ENCODE measurements at places on chromosomes 1 and 21.

GRCh38 chr1:86231076-86231475, 74.5 kb upstream of the COL24A1 start:
- ATAC-seq = no peak

- ATAC-seq = peak; percentile 79
Observed at GRCh38 chr1:37682334-37682987, 9.9 kb upstream of the CDCA8 start.

- ATAC-seq = no peak
Observed at GRCh38 chr1:211603713-211604112, 24.8 kb upstream of the SLC30A1 start.

- ATAC-seq = no peak
Observed at GRCh38 chr1:190353538-190354101, 124.0 kb downstream of the BRINP3 start.

DNA sequence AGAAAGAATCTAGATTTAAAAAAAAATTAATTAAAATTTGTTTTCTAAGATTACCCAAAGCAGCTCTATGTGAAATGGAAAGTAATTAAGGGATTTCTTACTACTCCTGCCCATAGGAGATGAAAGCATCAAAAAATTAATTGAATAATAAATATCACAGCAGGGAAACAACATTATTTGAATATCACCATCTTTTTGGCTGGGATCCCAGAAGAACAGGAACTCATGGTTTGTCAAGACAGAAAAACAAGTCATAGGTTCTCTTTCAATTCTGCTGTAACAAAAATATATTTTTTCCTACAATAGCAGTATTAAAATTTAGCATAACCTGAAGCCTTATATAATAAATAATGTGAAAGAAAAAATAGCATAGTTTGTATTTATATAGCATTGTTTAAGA, 1713.4 kb downstream of the NCAM2 start:
- ATAC-seq = no peak

- ATAC-seq = no peak
Observed at GRCh38 chr1:113930499-113931161, 1.5 kb downstream of the HIPK1 start.

GRCh38 chr1:221442056-221442455, 299.8 kb downstream of the DUSP10 start:
- ATAC-seq = no peak

DNA sequence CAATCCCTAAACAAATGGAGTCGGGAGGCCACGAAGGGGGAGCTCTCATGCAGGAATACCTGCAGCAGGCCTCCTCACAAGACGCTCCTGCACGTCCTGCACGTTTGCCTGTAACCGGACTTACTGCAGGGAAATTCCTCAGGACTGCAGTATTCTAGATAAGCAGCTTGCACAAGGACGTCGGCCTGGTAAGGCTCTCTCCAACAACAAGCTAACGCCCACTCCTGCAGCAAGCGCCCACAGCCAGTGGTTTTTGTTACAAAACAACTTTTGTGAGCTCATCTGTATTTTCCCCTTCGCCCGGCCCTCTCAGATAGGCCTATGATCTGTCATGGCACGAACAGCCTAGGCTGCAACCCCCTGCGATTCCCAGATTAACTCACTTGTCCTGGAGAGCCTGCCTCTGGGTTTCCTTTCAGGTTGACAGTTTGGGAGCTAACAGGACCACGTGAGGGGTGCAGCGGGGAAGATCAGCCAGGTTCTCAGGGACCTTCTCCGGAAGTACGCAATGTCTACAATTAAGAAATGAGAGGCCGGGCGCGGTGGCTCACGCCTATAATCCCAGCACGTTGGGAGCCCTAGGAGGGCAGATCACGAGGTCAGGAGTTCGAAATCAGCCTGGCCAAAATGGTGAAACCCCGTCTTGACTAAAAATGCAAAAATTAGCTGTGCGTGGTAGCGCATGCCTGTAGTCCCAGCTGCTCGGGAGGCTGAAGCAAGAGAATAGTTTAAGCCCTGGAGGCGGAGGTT, 921 bp upstream of the MIB2 start:
- peak; percentile 14 for ATAC-seq

DNA sequence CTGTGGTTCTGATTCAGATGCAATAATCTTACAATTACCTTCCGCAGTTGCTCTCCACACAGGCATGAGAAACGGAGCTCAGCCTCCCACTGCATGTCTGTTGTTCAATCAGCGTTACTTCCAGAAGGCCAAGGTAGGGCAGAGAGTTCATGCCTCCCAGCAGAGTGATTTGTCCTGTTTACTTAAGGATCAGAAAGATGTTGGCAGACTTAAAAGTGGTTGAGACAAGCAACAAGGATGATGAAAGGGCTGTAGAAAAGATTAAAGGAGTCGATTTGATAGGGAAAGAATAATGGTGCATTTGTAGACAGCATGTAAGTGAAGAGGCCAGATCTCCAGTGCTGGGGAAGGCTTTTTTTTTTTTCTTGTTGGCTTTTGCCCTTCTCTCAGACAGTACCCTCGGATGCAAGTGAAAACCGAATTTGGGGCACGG, 26.6 kb downstream of the ARMH1 start:
- peak; percentile 85 for ATAC-seq

- ATAC-seq = peak; percentile 40
Observed at GRCh38 chr1:153962088-153963029, 978 bp downstream of the SLC39A1 start.

DNA sequence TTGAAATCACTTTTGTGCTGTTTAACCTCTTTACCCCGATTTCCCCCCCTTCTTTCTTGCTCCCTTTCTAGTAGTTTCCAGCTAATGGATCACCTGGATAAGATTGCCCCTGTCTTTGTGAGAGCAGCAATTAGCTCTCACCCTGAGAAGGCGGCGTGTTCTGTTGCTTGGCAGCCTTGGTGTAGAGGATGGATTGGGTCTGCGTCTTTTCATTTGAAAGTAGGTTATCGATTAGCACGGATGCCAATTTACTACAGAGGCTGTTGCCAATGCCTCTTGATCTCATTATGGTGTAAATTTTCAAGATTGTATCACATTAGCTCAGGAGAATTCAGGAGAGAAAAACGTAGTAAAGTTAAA, 26.4 kb downstream of the KIF26B start:
- no peak for ATAC-seq

GRCh38 chr1:234302354-234302962, 70.8 kb upstream of the COA6 start:
- no peak for ATAC-seq

- ATAC-seq = no peak
Observed at GRCh38 chr21:42350927-42351426, at the start of gene TFF2. Gene TFF2, minus strand, starts transcription at chr21:42350994. Its CDS starts 37 bp downstream, at chr21:42350957.

- ATAC-seq = no peak
Observed at GRCh38 chr21:44443891-44444285, 11.4 kb upstream of the LRRC3 start.

DNA sequence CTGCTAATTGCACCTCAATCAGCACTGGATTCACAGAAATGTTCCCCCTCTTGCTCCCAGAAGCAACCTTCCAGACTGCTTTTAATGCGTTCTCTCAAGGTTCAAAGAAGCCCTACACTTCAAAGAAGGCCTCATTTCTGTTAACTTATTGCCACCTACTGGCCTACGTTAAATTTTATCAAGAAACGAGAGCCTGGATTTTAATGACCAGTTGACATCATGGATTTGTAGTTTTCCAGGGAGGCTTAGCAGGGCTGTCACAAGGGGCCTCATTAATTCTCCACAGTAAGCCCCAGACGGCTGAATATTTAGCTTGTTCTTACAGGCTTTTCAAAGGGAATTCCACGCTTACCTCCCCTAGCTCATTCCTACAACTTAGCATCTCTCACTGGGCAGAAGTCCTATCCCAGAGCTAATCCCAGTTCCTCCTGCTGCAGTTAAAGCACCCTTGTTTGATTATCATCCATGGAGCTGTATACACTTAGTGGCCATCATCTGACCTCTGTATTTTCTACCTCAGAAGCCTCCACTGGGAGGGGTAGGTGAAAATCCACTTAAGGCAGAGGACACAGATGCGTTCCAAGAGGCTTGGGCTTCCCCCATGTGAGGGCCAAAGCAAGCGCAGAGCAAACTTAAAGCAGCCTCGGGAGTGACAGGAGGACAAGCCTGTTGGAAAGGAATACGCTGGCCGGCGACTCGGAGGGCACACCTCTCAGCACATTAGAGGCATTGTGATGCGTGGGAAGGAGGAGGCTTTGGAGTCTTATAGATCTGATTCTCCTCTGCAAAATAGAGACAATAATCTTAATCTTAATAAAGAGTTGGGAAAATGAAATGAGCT, 32.2 kb upstream of the CYP4X1 start:
- peak; percentile 46 for ATAC-seq

GRCh38 chr1:10638559-10639005, 157.9 kb downstream of the CASZ1 start:
- ATAC-seq = no peak

GRCh38 chr1:220750131-220750515, 2.0 kb downstream of the MTARC2 start:
- ATAC-seq = no peak

DNA sequence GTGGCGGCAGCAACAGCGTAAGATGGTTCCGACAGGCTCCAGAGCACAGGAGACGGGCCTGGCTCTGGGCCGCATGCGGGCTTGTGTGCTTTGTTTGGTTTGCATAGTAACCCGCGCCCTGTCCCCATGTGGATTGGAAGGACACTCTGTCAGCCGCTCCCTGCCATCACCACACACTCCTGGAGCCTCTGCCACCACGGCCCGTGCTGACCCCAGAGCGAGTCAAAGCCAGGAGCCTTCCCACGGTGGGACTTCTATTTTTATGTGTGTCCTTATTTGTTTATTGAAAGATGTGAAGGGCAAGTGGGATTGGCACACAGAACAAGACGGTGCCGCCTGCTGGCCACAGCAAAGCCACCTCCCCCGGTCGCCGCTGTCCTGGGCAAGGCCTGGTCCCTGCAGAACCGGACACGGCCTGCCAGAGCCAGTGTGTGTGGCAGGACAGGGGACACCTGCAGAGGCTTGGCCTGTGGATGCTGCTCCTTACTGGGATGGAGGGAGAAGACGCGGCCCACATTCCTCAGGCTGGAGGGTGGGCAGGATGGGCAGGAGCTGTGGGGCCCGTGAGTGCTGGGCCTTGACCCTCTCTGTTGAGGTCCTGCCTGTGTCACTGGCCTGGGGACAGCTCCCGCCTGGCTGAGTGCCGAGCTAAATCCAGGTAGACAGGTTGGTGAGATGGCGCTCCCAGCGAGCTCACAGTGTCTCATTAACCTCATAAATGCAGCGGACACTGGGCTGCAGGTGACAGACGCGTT, 64.4 kb downstream of the AGPAT3 start:
- peak; percentile 1 for ATAC-seq

DNA sequence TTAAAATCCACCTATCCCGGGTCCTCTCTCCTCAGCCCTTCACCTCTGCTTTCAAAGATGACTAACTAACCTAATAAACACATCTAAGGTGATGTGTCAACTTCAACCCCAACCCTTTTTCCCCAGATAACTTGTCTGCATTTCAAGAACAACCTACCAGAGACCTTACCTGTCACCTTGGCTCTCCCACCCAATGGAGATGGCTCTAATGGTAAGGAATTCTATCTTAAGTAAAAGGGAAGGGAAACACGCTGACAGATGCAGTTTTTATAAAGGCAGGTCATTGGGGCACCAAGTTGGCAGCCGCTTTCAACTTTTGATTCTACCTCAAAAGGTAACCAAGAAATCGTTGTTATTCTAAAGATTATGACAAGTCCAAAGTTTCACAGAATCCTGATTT, 37.6 kb downstream of the MRPL39 start:
- ATAC-seq = no peak

GRCh38 chr1:16138772-16139221, 17.1 kb downstream of the EPHA2 start:
- ATAC-seq = peak; percentile 22

GRCh38 chr1:162908780-162909179, 47.8 kb upstream of the CCDC190 start:
- ATAC-seq = peak; percentile 52

DNA sequence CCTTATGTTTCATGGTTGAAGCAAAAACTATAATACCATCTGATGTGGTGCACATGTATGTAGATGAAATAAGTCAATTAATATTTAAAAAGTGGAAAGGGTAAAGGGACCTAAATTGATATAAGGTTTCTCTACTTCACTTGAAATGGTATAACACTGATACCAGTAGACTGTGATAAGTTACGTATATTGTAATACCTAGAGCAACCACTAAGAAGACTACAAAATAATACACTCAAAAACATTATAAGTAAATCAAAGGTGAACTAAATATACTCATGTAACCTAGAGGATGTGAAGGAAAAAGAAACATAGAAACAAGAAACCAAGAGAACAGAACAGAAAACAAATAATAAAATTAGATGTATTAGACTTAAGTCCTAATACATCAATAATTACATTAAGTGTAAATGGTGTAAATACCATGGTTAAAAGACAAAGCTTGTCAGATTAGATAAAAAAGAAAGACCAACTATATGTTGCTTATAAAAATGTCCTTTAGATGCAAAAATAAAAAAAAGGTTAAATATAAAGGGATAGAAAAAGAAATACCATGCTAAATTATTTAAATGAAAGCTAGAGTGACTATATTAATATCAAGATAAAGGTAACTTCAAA, 118.8 kb downstream of the LRRC7 start:
- ATAC-seq = no peak

DNA sequence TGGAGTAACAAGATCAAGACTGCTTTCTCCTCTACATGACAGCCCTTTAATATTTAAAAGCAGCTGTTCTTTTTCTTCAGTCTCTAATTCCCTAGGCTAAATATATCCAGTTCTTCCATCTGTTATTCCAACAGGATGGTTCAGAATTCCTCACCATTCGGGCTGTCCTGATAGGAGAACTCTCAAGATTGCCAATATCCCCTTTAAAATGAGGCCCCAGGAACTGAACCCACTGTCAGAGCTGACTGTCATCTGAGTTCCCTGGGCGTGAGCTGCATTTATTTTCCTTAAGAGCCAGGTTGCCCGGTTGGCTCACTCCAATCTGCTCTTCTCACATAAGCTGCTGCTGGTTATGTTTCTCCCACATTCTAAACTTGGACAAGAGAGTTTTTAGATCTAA, 177.6 kb downstream of the MIS18A start:
- ATAC-seq = no peak

DNA sequence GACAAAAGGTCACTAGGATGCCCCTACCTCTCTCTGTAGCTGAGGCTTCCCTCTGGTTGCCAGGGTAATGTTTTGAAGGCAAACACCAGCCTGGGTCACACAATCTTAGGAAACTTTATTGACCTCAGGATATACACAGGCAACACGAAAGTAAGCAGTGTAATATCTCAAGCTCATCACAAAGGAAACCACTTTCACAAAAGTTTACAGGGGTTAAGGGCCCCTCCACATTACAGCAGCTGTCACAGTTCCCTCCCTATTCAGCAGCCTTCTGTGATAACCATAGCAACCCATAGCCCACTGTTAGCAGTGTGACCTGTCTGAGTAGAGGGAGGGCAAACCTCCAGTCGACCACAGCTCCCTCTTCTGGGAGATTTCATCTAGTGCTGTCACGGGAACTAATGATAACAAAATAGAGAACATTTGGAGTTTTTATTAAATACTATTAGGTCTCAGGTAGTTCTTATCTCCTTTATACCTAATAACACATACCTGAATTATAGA, 149.8 kb downstream of the PTPRC start:
- ATAC-seq = no peak

DNA sequence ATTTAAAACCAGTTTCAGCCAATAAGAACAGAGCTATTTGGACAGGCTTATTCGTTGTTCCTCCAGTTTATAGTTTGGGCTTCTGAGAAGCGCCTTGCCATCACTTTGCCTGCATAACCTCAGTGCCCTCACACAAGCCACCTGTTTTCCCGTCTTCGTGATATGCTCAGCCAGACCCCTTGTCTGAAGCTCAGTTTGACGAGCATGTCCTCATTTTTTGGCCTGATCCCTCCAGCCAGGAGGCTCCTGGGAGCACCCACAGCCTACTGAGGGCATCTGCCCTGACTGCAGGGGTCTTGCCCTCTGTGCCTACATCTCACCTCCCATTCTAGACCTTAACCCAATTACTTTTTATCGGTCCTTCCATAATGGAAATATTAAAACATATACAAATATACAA, 95.3 kb downstream of the ADARB1 start:
- ATAC-seq = no peak
